ENCODE measurements at places on chromosomes 16 and 17. TPM values are rescaled to one million over a fixed set of nuclear protein-coding genes. Genes with fewer than 3 reads are reported as not detected.

- peak; percentile 60 for DNase-seq
These were observed 1.9 kb downstream of the CMC2 start for GRCh38 chr16:81004646-81005353.

ABCA8 gene
- total RNA-seq: not detected

- DNase-seq: no peak
These were observed 8.3 kb downstream of the UBALD1 start for GRCh38 chr16:4606354-4606753.

DNA sequence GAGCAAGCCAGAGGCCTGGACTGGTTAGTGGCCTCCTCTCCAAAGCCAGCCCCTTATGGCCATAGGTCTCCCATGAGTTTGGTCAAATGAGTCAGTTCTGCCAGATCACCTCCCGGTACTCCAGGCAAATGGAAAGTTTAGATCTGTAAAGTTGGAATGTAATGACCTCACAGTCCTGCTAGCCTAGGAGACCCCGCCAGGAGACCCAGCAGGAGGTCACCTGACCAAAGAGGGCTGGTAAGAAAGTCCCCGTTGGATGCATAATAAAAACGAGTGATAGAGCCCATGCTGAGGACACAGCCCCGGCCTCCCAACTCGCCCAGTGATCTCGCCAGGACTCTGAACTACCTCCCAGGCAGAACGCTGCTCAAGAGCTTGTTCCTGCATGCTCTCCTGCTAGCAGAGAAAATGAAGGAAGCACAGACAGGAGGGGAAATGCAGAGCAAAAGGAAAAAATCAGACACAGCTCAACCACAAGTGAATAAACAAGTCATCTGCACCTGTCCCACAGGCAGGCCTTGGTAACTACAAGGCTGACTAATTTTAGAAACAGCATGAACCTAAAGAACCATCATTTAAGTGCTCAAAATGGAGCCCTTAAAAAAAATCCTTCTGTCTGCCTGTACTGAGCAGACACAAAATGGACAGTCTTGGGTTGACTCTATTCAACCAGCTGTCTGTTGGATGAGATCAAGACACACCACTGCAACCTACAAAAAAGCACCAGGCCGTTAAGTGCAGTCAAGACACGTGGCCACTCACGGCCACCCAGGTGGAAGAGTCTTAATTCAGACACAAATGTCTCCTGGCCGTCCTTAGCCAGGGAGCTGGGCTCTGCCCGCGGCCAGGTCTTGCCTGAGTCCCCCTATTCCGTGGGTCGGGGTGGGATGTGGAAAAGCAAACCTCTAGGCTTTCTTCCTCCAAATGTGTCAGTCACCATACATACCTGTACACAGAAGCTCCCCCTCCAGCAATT is 9.2 kb downstream of the CDIP1 start:
- DNase-seq: peak; percentile 42

GRCh38 chr17:19019041-19019941 is 14.7 kb upstream of the FAM83G start:
- no peak for DNase-seq

GRCh38 chr17:68384471-68384870 is 72.8 kb downstream of the WIPI1 start:
- no peak for DNase-seq

DNA sequence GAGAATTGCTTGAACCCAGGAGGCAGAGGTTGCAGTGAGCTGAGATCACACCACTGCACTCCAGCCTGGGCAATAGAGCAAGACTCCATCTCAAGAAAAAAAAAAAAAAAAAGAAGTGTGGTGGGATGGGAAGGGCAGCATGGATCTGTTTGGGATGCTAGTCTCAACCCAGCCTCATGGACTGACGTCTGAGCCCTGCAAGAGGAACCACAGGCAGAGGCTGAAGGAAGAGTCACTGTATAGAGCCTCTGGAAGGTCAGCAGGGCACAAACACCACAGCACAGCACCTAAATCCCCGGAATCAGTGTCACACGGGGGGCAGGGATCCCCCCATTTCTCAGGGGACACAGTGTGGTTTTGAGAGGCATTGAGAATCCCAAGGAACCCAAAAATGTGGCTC is 10.9 kb upstream of the CXCL16 start:
- DNase-seq: no peak

- no peak for DNase-seq
These were observed 139.5 kb downstream of the CMIP start for GRCh38 chr16:81583893-81584631.

ZNF287 gene
- 5.9 TPM for total RNA-seq

COX6A2 gene
- not detected for total RNA-seq

DNA sequence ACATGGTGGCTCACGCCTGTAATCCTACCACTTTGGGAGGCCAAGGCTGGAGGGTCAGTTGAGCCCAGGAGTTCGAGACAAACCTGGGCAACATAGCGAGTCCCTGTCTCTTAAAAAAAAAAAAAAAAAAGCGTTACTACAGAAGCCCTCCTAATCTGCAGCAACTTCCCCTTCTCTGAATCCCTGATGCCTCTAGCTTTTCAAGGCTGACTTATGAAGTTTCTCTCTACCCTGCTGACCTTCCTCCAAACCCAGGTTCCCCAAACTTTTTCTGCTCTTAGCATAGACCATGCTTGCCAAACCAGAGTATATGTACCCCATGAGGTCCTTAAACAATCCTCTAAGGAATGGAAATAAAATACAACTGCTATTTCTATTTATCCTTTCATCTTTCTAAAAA is 16.4 kb downstream of the LYRM1 start:
- no peak for DNase-seq

DNA sequence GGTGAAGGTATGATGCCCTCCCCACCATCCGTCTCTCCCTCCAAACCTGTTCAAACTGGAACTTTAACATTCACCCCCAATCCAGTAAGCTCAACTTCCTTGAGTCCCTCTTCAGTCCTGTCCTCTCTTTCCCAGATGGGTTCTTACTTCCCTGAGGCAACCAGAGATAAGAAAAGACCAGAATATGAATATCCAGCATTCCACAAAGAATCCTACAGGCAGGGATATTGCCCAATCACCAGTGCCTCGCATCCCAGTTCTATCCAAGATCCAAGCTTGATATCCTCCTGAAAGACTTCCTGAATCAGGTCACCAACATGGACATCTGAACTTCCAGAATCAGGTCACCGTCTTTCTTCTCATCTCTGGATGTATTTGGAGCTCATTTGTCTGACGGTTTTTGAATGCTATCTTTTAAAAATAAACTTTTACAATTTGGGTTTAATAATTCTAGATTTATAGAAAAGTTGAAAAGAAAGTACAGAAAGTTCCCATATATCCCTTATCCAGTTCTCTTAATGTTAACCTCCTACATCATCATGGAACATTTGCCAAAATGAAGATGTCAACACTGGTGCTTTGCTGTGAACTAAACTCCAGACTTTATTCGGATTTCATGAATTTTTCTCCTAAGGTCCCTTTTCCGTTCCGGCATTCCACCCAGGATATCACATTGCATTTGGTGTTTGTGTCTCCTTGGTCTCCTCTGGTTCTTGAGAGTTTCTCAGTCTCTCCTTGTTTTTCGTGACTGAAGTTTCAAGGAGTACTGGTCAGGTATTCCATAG is 13.7 kb upstream of the COL1A1 start:
- DNase-seq: no peak

DNA sequence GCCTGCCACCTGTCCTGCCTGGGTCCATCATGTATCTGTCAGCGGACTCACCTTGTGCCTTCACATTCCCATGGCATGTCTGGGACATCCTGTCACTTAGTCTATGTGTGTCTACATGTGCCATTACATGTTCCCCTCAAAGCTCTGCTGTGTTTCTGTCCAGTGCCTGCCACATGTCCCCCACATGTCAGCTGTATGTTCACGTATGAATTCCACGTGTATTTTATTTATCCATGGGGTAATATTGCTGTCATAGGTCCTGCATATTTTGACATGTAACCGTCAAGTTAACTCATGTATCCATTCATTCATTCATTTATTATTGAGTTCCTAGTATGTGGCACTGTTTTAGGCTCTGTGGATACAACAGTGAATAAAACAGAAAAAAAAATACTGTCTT is 20.8 kb downstream of the TMEM92 start:
- no peak for DNase-seq

DNA sequence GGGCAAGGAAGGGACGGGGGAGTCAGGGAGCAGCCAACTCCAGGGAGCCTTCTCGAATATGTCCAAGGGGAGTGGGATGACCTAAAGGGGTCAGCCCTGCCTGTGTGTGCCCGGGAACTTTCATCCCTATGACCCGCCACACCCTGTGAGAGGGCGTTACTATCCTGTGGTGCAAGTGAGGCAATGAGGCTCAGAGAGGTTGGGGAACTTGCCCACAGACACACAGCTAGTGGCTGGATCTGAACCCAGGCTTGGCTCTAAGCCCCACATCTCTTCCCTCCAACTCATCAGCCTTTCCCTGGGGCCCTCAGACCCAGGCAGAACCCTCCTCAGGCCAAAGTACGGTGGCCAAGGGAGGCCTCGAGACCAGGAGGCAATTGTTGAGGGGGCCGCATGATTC is 23.2 kb downstream of the JUP start:
- DNase-seq: no peak

GRCh38 chr16:67959536-67960329 is 8.7 kb downstream of the SLC12A4 start:
- DNase-seq: no peak

DNA sequence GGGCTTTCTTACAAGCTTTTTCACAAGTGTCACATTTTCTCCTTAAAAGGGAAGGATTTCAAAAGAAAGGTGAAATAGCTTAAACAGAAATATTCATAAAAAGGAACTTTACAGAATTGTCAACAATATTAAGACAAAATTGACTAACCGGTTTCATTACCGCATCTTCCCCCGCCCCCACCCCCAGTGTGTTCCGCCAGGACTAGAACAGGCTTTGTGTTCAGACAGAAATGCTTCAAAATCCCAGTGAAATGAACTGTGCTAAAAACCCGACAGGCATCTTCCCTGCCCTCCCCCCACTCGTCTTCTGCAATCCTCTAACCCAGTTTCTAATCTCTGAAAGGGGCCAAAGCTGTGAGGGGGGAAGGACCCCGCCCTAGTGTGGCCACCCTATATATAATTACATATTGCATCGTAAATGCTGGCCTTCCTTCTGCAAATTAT is 990 bp upstream of the ROGDI start:
- no peak for DNase-seq
